NCI-H2029 (cell line): ENCODE measurements at places on chromosomes 11 and 22.

DNA sequence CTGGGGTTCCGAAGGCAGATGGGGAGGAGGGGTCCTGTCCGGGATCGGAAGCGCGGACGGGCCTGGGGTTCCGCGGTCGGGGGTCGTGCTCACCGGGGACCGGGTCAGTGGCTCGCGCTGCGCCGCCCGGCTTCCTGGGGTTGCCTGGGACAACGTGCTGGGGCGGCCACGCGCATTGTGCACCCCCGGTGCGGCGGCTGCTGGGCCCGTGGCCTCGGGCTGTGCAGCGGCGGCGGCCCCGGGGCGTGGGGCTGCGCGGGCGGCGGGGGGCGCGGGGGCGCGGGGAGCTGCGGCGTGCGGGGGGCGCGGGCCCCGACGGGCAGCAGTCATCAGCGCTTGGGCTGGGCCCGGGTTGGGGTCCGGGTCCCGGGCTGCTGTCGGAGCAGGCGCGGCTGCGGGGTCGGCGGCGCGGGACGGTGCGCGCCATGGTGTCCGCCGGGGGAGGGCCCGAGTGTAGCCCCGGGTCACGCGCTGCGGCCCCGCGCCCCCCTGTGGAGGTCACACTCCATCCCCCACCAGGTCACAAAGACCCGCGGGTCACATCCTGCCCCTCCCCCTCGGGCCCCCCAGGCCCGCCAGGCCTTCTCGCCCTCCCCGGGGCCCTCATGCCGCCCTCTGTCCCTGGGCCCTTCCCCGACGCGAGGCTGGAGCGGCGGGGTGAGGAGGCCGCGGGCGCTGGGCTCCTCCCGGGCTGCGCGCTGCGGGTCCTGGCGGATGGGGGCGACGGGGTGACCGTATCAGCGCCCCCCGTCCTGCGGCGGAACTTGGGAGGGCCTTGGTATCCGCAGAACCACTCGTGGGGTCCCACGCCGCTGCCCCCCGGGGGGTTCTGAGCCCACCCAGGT lies at the start of gene TTLL8:
TSS of gene TTLL8 (minus strand) at position 238 of the 845 bp plus-strand sequence.
- DNase-seq, result no peak

- DNase-seq, result no peak
Measured at GRCh38 chr11:111347002-111347722, 31.9 kb downstream of the POU2AF1 start.

DNA sequence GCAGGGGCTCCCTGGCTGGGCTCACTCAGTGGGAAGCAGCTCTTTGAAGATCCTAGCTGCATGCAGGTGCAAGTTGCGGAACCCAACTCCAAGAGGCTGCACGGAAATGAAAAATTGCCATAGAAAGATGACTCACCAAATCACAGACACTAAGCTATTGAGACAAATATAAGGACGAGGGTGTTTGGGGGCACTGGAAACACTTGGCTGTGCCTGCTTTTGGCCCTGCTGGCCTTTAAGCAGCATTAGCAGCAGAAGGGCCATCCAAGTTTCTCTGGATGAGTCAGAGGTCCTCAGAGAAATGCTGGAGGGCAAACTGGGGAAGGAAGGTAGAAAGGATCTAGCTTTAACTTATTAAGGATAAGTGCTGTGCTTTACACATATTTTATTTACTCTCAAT lies 282.3 kb downstream of the KIRREL3 start:
- no peak for DNase-seq

GRCh38 chr11:82995754-82996398 lies 75.8 kb downstream of the RAB30 start:
- DNase-seq, result no peak

DNA sequence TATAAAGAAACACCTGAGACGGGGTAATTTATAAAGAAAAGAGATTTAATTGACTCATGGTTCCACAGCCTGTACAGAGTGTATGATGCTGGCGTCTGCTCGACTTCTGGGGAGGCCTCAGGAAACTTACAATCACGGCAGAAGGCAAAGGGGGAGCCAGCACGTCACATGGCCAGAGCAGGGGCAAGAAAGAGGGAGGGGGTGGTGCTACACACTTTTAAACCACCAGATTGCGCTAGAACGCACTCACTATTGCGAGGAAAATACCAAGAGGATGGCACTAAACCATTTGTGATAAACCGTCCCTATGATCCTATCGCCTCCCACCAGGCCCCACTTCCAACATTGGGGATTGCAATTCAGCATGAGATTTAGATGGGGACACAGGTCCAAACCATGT lies 79.7 kb upstream of the CARD18 start:
- no peak for DNase-seq

- DNase-seq, result no peak
Measured at GRCh38 chr22:47195156-47195483, 432.7 kb downstream of the TBC1D22A start.

- DNase-seq, result no peak
Measured at GRCh38 chr11:37812281-37812880, 1214.3 kb upstream of the RAG2 start.

DNA sequence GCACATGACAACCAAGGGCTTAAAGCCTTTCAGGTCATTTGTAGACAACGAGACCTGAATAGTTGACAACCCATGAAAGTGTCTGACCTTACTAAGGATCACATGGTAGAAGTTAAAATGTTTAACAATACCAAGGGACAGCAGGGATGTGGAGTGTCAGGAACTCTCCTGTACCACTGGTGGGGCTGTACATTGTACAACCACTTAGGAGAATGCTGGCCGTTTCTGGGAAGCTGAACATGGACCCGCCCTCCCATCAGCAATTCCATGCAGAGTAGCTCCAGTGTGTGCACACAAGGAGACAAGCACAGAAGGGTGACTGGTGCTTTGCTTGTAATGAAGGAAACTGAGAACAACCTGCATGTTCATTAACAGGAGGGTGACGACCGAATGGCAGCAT lies 162.9 kb downstream of the MPPED1 start:
- DNase-seq, result no peak

DNA sequence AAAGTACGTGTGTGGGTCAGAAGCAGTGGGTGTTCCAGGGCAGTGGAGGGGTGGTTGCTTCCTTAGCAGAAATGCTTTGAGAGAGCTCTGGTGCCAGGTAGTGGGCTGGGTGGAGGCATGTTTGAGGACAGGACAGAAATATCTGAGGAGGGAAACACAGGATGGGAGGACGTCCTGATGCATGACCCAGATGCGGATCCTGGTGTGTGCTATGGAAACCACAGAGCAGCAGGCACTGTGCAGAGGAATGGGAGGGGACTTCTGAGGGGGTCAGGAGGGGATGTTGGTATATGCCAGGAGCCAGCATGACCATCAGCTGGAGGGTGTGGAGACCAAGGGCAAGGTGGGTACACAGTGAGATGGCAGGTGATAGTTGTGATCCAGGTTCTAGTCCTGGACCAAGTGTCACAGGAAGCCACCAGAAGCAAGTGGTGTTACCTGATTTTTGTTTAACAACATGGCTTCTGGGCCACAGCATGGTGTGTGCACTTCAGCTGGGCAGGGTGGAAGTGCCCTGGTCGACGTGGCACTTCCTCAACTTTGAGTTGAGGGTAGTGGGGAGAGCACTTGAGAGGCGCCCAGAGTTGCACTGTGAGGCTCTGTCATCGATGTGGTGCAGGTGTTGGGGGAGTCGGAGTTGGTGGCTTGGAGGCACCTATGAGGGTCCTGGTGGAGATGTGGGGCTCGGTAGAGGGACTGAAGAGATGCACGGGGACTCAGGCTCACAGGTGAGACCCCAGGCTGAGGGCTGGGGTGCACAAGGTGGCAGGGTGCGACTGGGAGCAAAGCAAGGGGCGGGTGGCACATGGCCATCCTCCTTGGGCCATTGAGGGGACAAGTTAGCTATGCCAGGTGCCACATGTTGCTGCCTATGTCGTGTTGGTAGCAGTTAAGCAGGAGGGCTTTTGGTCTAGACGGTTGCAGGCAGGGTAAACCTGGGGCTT lies 7.5 kb downstream of the DGCR8 start:
- DNase-seq, result no peak

- no peak for DNase-seq
Measured at GRCh38 chr11:65204143-65204542, 22.4 kb downstream of the CAPN1 start.

DNA sequence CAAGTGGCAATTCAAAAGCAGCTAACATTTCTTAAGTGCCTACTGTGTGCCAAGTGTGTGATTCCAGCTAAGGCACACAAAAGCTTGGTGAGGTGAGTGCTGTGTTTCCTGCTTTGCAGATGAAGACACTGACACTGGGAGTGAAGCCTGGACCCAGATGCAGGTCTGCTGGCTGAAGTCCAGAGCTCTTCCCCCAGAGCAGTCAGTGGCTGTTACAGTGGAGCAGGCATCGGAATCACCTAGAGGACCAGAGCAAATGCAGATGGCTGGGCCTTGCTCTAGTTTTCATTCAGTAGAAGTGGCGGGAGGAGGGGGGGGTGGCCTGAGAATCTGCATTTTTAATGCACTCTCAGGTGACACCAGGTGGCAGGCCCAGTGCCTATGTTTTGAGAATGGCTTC lies 342.3 kb downstream of the CADM1 start:
- DNase-seq, result peak; percentile 66

- DNase-seq, result no peak
Measured at GRCh38 chr11:88360141-88360540, 22.6 kb upstream of the CTSC start.

DNA sequence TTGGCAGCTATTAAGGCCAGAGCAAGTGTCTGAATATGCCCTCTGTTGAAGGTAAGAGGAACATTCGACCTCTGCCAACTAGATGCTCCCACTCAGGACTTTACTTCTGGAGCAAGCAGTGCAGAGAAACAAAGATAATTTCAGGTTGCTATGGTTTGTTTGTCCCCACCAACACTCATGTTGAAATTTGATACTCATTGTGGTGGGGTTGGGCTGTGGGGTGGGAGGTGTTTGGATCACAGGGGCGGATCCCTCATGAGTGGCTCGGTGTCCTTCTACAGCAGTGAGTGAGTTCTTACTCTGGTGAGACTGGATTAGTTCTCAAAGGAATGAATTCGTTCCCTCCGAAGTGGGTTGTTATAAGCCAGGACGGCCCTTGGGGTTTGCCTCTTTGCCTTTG lies 12.0 kb downstream of the OR8A1 start:
- no peak for DNase-seq

DNA sequence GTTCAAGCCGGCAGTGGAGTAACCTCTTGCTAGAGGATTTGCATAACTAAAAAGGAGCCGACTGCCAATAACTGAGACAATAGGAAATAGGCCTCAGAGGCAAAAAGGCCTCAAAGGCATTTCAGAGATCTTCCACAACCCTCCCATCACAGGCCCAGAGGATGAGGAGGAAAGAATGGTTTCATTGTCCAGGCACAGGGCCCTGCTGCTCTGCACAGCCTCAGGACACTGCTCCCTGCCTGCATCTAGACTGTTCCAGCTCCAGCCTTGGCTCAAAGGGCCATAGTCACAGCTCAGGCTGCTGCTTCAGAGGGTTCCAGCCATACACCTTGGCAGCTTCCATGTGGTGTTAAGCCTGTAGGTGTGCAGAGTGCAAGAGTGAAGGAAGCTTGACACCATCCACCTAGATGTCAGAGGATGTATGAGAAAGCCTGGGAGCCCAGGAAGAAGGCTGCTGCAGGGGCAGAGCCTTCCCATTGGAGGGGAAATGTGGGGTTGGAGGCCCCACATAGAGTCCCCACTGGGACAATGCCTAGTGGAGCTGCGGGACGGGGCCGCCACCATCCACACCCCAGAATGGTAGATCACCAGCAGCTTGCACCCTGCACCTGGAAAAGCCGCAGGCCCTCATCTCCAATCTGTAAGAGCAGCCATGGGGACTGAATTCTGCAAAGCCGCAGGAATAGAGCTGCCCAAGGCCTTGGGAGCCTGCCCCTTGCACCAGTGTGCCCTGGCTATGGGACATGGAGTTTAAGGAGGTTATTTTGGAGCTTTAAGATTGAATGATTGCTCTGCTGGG lies 8.2 kb upstream of the LRP5 start:
- no peak for DNase-seq

DNA sequence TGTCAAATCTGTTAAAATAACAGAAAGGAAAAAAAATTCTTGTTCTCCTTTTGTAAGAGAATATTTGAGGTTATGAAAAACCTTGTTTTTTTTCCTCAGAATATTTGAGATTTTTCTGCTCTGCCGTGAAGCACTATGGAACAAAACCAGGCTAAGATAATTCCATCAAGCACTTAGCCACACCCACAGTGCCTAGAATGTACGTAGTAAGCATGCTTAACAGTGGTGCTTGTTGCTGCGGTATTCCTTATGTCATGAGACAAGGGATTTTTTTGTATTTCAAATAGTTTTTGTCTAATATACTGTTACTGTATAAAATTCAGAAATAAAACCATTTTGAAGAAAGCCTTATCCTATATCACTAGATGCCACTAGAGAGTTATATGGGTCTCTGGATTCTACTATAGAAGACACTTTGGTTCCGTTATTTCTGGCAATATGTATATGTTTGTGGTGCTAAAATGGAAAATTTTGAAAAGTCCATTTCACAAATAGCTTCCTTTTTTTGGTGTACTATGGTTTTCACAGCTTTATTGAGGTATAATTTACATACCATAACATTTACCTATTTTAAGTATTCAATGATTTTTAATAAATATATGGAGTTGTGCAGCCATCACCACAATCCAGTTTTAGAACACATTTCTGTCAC lies 23.7 kb downstream of the PDHX start:
- DNase-seq, result no peak

- DNase-seq, result no peak
Measured at GRCh38 chr11:67644042-67644441, 4.5 kb upstream of the TBX10 start.

DNA sequence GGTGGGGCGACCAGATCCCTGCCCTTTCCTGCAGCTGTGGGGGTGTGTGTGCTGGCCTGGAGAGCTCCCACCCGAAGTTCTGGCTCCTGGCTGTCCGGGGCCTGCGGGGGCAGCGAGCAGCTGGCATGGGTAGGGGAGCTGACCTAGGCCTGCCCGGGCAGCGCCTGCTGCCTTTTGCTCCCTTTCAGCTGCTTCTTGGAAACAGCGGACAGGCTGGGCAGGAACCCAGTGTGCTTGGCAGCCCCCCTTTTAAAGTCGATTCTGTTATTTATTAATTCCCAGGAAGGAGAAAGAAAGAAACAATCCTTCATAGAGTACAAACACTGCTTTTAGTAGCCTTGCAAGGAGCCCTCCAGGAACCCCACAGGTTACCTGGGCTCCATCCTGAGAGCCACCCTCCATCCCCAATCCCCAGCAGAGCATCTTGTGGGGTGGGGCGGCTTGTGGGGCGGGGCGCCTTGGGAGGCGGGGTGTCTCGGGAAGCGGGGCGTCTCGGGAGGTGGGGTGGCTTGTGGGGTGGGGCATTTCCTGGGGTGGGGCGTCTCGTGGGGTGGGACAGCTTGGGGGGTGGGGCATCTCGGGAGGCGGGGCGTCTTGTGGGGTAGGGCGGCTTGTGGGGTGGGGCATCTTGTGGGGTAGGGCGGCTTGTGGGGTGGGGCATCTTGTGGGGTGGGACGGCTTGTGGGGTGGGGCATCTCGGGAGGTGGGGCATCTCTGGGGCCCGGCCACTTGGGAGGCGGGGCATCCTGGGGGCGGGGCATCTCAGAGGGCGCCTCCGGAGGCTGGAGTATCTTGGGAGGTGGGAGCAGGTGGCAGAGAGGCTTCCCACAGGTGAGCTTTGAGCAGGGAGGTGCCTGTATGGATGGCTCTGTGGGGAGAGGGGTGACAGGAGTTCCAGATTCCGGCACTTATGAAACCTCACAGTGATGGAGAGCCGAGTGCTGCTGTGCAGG lies 7.0 kb downstream of the CD81 start:
- DNase-seq, result no peak
